ENCODE measurements at places on chromosomes 4 and X. TPM values are rescaled to one million over a fixed set of nuclear protein-coding genes. Genes with fewer than 3 reads are reported as not detected.

DNA sequence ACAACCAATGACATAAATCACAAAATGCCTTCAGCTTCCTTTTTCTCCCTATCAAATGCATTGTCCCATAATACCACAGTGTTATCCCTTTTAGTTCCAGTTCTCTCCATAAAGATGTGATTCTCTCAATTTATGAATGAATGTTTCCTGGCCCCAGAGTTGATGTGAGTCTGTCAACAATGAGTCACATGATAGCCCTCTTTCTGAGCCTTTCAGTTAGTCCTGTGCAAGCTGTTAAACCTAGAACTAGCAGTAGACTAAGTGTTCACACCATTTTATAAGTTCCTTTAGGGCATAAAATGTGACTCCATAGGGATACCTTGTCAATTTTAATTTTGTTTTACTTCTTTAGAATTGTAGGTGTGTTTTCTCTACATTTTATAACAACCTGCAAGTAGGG is 129.5 kb downstream of the PABPC4L start:
- H3K36me3 ChIP-seq: no peaks in the 10 kb centered on the region
- no peak for DNase-seq
- H3K27me3 ChIP-seq: no peaks in the 10 kb centered on the region

- H3K27ac ChIP-seq: no peak overlapping the region
- H3K27me3 ChIP-seq: no peaks in the 10 kb centered on the region
- no peaks in the 10 kb centered on the region for H3K4me1 ChIP-seq
- no peak overlapping the region for H3K4me3 ChIP-seq
- H3K36me3 ChIP-seq: no peaks in the 10 kb centered on the region
- DNase-seq: no peak
Measured at GRCh38 chr4:168942985-168943384, 67.1 kb downstream of the CBR4 start.

GRCh38 chr4:7647186-7647585 is 212.5 kb upstream of the PSAPL1 start:
- no peaks in the 10 kb centered on the region for H3K27me3 ChIP-seq
- no peak for DNase-seq
- H3K4me1 ChIP-seq: no peaks in the 10 kb centered on the region

GRCh38 chr4:96955226-96955625 is 1115.3 kb downstream of the PDHA2 start:
- no peaks in the 10 kb centered on the region for H3K4me1 ChIP-seq
- DNase-seq: no peak
- H3K36me3 ChIP-seq: no peaks in the 10 kb centered on the region
- no peak overlapping the region for H3K27ac ChIP-seq

DNA sequence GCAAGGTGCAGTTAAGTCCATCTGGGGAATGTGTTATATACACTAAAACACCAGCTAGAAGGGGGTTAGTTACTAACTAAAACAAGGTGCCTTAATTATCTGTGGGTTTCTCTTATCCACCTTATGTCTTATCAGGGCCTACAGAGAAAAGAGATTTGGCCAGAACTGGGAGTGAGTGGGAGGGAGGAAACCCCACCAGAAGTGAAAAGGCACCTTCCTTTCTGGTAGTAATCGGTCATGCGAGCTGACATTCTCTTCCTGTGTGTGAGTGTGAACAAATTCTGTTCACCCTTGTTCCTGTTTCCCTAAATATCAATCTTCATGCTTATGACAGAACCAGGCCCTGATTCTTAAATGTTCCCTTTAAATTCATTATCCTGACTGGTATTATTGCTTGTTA is 43.5 kb downstream of the SRPX2 start:
- H3K27ac ChIP-seq: no peak overlapping the region
- H3K27me3 ChIP-seq: peaks cover 4% of the 10 kb centered on the region
- H3K4me3 ChIP-seq: no peak overlapping the region
- no peak for DNase-seq

NEUROG2 gene
- not detected for total RNA-seq

DNA sequence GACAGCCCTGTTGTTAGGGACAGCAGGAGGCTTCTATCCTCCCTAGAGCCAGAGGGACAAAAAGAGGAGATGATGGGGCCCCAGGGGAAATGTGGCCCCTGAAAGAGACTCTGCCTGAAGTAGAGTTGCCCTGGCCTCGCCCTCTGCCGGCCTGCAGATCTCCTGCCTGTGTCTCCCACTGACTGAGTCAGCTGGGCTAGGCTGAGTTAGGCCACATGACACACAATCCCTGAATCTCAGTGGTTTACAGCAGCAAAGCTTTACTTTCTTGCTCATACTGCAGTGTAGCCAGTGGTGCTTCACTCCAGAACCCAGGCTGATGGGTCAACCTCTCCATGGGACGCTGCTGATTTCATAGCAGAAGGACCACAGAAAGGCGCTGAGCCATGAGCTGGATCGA is 23.5 kb downstream of the DRD5 start:
- no peaks in the 10 kb centered on the region for H3K4me1 ChIP-seq
- H3K27me3 ChIP-seq: no peaks in the 10 kb centered on the region
- H3K36me3 ChIP-seq: no peaks in the 10 kb centered on the region
- H3K4me3 ChIP-seq: no peak overlapping the region
- no peak for DNase-seq

SH3RF1 gene
- total RNA-seq: 35.7 TPM

DNA sequence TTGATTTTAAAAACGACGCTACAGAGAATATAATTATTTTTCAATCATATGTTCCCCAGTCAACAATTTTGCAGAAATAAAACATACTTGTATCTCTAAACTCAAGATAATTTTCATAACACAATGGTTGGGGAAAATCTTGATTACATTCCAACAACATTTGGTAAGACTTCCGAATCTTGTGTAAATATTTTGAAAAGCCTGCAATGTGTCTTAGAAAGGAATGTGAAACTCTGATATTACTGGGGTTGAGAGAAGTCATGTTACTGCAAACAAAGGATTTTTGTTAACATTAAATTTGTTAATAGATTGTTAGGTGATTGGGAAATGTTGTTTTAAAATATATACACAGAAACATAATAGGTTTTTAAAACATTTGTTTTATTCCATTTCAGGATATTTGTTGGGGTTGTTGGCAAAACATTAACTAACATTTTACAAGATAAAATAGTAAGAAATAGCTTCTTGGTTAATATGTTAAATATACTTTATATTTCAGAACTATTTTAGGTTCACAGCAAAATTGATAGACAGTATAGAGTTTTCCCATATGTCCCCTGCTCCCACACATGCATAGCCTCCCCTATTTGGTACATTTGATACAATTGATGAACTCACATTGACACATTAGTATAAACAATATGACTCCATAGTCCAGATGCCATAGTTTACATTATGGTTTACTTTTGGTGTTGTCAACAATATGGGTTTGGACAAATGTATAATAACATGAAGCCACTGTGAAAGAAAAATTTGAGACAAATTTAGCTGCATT is 218.6 kb upstream of the FAM47A start:
- no peaks in the 10 kb centered on the region for H3K4me1 ChIP-seq
- DNase-seq: no peak
- H3K27ac ChIP-seq: no peak overlapping the region
- H3K4me3 ChIP-seq: no peak overlapping the region

- no peaks in the 10 kb centered on the region for H3K27me3 ChIP-seq
- no peak overlapping the region for H3K4me3 ChIP-seq
- no peak overlapping the region for H3K27ac ChIP-seq
- H3K4me1 ChIP-seq: peaks cover 2% of the 10 kb centered on the region
- DNase-seq: no peak
- H3K36me3 ChIP-seq: no peaks in the 10 kb centered on the region
Measured at GRCh38 chr4:177400030-177400429, 42.2 kb downstream of the AGA start.

DNA sequence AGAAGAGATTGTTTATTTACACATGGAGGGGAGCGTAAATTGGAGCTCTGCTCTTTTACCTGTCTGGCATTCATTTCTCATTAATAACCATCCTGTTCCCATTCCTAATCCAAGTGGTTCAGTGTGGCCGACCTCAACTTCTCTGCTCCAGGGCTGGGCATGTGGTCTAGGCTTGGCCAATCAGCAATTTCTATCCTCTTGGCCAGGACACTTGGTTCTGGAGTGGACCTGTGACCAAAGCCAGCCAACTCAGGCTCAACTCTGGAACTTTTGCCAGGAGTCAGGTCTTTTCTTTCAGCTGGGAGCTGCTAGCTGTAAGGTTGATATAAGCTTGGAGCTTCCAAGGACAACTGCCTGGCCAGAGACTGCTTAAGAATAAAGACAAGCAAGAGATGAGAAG is 15.6 kb upstream of the RASL11B start:
- H3K4me3 ChIP-seq: no peak overlapping the region
- H3K36me3 ChIP-seq: no peaks in the 10 kb centered on the region
- no peaks in the 10 kb centered on the region for H3K4me1 ChIP-seq
- H3K27ac ChIP-seq: peak overlapping the region; percentile 0

DNA sequence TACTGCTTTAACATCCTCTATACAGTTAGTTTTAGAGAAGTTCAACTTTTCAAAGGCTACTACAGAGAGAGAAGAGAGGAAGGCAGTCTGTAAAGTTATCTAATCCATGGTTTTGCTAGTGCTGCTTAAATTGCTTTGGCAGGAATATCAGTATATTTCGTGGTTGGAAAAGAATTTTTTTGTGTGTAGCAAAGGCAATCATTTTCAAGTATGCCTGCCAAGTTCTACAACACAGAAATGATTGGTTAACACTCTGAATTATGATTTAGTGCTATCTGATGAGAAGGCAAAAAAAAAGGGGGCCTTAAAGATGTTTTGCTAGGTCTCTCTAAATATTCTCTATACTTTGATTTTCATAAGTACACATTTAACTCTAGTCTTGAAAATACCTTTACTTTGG is 133.1 kb downstream of the JADE1 start:
- DNase-seq: no peak
- no peaks in the 10 kb centered on the region for H3K36me3 ChIP-seq
- H3K27me3 ChIP-seq: no peaks in the 10 kb centered on the region
- no peak overlapping the region for H3K27ac ChIP-seq
- no peak overlapping the region for H3K4me3 ChIP-seq

DNA sequence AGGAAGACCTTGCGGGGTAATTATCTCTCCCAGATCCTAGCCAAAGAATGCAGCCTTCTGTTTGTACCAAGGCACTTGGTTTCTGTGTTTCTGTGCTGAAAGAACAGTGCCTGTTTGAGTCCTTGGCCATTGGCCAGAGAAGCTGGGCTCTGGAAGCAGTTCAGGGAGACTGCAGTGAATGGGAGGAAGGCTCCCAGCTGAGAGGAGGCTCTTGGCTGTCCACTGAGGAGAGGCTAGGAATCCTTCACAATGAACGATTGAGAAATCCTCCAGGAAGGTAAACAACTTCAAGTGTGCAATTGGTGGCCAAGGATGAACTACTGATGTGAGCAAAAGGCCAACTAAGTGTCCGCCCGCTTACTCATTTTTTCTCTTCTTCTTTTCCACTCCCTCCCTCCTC is 61.3 kb downstream of the HS3ST1 start:
- H3K4me3 ChIP-seq: no peak overlapping the region
- no peaks in the 10 kb centered on the region for H3K36me3 ChIP-seq
- H3K4me1 ChIP-seq: no peaks in the 10 kb centered on the region
- peak; percentile 42 for DNase-seq
- H3K27ac ChIP-seq: no peak overlapping the region
- peaks cover 2% of the 10 kb centered on the region for H3K27me3 ChIP-seq

- no peaks in the 10 kb centered on the region for H3K27me3 ChIP-seq
- H3K27ac ChIP-seq: no peak overlapping the region
- H3K4me1 ChIP-seq: no peaks in the 10 kb centered on the region
- peak; percentile 67 for DNase-seq
Measured at GRCh38 chrX:151722241-151722846, 6.5 kb downstream of the FATE1 start.

DNA sequence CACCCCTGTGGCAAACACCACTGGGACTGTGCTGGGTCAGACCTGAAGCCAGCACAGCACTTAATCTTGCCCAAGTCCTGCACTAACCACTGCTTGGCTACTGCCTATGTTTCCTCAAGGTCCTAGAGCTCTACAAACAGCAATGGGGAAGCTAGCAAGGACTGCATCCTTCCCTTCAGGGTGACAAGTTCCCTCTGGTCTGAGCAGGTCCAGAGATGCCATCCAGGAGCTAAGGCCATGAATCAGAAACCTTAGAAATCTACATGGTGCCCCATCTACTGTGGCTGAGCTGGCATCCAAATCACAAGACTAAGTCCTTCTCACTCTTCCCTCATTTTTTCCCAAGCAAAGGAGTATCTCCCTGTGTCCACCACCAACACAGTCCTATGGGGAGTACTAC is 239.7 kb upstream of the UGT8 start:
- H3K27ac ChIP-seq: no peak overlapping the region
- H3K4me1 ChIP-seq: no peaks in the 10 kb centered on the region
- H3K27me3 ChIP-seq: no peaks in the 10 kb centered on the region
- H3K36me3 ChIP-seq: no peaks in the 10 kb centered on the region
- DNase-seq: no peak

STATH gene
- not detected for total RNA-seq

DNA sequence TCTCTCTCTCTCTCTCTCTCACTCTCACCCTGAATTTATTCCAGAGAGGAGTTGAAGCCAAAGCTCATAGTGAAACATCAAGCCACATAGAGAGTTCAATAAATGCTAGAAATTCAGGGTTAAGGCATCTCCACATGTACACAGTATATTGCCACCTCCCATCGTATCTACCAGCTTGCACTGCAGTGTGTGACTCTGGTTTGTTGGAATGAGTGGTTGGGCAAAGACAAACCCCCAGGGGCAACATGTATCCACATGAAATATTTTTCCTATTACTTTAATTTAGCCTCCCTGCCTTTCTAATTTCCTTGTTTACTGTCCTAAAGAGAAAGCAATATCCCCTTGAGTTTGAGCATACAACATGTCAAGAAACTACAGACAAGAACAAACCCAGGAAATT is 247.3 kb downstream of the SPATA18 start:
- DNase-seq: no peak
- no peak overlapping the region for H3K27ac ChIP-seq
- H3K4me1 ChIP-seq: no peaks in the 10 kb centered on the region
- H3K4me3 ChIP-seq: no peak overlapping the region
- H3K27me3 ChIP-seq: no peaks in the 10 kb centered on the region

GRCh38 chr4:155901013-155901412 is 2.5 kb upstream of the TDO2 start:
- no peak overlapping the region for H3K4me3 ChIP-seq
- no peaks in the 10 kb centered on the region for H3K4me1 ChIP-seq
- no peaks in the 10 kb centered on the region for H3K36me3 ChIP-seq
- no peak overlapping the region for H3K27ac ChIP-seq
- no peaks in the 10 kb centered on the region for H3K27me3 ChIP-seq
- no peak for DNase-seq

- H3K4me1 ChIP-seq: no peaks in the 10 kb centered on the region
- no peaks in the 10 kb centered on the region for H3K36me3 ChIP-seq
- no peaks in the 10 kb centered on the region for H3K27me3 ChIP-seq
- DNase-seq: no peak
- H3K4me3 ChIP-seq: no peak overlapping the region
- no peak overlapping the region for H3K27ac ChIP-seq
Measured at GRCh38 chrX:22059775-22060174, 27.6 kb downstream of the PHEX start.

DNA sequence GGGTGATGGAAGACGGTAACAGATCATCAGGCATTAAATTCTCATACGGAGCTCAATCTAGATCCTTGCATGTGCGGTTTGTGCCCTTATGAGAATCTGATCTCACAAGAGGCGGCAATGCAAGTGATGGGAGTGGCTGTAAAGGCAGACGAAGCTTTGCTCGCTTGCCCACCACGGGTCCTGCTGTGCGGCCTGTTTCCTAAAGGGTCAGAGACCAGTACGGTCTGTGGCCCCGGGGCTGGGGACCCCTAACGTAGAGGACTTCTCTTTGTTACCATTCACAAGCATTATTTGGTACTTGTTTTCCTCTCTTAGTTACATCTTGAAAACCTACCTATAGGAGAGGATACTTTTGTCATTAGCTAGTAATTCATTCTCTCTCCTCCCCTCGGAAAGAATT is 221.0 kb downstream of the ADAM29 start:
- no peak overlapping the region for H3K27ac ChIP-seq
- H3K36me3 ChIP-seq: no peaks in the 10 kb centered on the region
- H3K4me1 ChIP-seq: no peaks in the 10 kb centered on the region
- H3K27me3 ChIP-seq: no peaks in the 10 kb centered on the region
- no peak for DNase-seq
- no peak overlapping the region for H3K4me3 ChIP-seq

Measured in kidney (tissue), 22 donors.